ENCODE measurements at places on chromosomes 4 and X. TPM values are rescaled to one million over a fixed set of nuclear protein-coding genes. Genes with fewer than 3 reads are reported as not detected.
A peak's percentile ranks its signal among the peaks of the same experiment; 100 is the strongest.

MUC7 gene
- not detected for total RNA-seq

STAP1 gene
- total RNA-seq = not detected

CCDC110 gene
- 2.5 TPM for total RNA-seq

HEPH gene
- total RNA-seq = 41.4 TPM

DNA sequence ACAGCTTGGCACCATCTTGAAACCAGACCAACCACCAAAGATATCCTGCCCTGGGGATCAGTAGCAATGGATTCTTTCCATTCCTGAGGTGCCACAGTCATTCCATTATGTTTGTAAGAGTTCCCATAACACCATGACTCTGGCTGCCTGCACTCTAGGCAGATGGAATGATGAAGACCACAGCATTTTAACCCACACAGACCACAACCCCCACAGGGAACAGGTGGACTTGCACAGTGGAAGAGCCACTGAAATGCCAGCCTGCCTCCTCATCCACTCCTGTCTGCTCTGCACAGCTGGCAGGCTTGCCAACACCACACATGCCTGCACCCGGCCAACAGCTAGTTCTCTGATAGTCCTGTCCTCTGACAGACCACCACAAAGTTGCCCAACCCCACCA, 2362.2 kb upstream of the AGA start:
- DNase-seq = no peak

DNA sequence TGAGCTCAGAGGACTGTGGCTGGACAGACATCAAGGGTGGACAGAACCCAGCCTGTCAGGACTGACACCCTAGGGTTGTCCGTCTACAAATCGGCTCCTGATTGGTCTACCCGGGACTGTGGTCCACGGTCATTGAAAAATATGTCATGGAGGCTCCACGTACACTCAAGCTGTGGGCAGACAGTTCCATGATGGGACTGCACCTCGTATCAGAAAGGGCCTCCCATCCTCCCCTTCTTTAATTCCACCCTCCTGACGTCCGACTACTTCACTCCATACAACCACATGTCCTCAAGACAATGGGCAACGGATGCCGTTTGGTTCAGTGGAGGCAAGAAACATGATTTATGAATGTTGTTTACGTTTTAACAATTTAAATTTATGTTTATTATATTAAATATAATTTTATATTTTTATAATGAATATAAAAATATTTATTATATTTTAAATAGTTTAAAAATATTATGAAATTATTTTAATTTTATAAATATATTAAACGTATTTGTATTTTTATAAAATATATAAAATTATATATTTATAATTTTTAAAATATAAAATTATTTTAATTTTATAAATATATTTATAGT, 58.0 kb upstream of the SHOX start:
- DNase-seq = peak; percentile 42

DNA sequence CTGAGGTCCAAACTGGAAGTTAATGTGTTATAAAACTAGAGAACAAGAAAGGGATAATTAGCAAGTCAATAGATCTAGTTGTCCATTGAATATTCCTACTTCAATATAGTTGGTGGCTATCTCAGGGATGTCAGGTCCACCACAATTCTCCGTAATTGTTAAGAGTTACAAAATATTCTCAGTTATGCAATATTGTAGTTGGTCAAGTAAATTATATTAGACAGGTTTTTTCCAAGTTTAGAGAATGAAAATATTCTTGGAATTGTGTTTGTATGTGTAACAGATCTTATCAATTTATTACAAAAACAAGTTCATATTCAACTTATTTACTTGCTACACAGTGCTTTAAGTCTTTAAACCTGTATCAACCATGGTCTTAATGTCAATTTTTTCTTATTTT, 547.4 kb downstream of the SPRY1 start:
- no peak for DNase-seq

- no peak for DNase-seq
These were observed 141.4 kb downstream of the NAA11 start for GRCh38 chr4:79184476-79184875.

GRCh38 chr4:97531351-97531750, 611.9 kb downstream of the STPG2 start:
- DNase-seq = no peak
